ENCODE measurements at places on chromosomes 4 and X.

GRCh38 chr4:171464499-171464898 is 348.7 kb upstream of the GALNTL6 start:
- no peak for DNase-seq

- no peak for DNase-seq
Observed at GRCh38 chr4:125826801-125827695, 512.3 kb downstream of the FAT4 start.

DNA sequence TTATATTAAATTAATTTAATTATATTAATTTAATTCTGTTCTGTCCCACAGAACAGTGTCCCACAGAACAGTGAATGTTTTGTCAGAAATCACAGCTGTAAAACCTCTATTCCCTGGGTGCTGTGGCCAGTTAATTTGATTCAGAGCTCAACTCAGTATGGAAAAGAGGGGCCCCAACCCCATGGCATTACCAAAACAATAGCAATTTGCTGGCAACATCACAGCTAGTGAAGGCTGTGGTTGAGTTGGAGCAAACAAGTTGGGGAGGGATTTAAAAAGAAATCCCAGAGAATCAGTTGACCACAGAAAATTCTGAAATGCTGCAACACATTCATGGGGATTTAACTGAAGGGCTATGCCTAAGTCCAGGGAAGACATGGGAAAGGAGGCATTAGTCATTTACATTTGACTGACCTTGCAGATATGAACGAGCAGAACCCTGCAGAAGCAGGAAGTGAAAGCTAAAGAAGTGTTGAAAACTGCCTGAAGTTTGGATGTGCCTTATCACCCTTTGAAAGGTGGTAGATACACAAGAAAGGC is 30.1 kb downstream of the PDHA2 start:
- peak; percentile 12 for DNase-seq

- DNase-seq = no peak
Observed at GRCh38 chrX:118250445-118250844, 95.5 kb upstream of the WDR44 start.

GRCh38 chrX:13149702-13150350 is 105.4 kb upstream of the FAM9C start:
- no peak for DNase-seq

DNA sequence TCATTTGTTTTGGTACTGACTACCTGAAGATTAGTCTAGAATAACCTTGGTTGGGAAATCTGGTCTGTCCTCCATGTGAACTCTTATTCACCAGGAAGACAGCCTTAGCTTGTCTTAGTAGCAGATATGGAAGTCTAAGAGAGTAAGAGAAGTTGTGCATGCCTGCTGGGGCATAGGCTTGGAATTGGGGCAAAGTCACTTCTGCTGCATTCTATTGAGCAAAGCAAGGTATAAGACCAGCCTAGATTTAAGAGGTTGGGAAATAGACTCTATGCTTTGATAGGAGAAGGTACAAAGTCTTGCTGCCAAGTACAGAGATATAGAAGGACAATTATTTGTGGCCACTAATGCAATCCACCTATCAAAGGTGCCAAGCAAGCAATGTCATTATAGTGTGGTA is 464.0 kb upstream of the BOD1L1 start:
- no peak for DNase-seq

DNA sequence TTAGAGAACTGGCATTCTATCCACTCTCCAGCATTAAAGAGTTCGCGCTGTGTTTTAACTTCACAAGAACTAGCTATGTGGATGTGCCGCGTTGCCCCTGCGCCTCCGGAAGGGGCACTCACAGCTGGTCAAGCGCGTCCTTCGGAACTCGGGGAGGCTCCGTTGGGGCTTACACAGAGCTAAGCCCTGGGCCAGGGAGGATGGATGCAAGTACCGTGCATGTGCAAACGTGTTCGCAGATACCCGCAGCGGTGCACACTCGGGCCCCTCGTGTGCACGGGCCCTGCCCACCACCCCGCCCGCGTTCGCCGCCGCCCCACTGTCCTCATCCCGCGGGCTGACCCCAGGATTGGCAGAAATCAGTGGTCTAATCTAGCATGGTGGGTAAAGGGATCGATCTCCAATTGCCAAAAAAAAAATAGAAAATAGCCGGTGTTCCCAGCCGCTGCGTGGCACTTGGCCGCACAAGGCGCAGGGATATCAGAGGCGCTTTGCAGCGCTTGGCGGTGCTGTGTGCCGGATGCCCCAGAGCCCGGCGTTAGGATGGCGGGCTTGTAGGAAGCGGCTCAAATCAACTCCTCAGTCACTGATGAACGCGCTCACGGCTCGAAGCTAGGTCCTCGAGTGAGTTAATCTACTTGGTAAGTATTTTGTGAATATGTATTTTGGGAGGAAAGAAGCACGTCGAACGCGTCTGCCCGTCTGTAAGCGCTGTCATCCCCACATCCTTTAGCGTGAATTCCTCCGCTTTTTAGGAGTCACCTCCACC is 989 bp upstream of the PCDH10 start:
- peak; percentile 61 for DNase-seq

DNA sequence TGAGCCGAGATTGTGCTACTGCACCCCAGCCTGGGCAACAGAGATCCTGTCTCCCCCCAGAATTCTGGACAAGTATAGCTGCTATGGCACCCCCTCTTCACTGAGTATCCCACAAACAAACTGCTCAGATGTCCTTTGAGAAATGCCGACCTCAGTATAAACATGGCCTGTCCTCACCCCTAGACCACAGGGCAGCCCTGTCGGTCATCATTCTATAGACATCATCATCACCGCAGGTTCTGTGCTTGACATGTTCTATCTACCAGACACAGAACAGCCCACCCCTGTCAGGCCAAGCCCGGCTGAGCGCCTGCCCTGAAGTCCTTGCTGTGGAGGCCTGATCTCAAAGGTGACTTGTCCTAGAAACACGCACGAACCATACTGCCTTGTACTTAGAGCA is 232.9 kb downstream of the DHRSX start:
- no peak for DNase-seq

GRCh38 chrX:97065066-97065465 is 181.4 kb downstream of the RPA4 start:
- DNase-seq = no peak

DNA sequence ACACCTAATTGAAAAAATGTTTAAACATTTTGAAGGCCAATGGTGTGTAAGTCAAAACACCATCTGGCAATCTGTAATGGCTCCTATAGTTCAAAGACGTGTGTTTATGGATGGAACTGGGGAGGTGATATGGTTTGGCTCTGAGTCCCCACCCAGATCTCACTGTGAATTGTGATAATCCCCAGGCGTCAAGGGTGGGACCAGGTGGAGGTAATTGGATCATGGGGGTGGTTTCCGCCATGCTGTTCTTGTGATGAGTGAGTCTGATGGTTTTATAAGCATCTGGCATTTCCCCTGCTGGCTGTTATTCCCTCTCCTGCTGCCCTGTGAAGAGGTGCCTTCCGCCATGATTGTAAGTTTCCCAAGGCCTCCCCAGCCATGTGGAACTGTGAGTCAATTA is 52.2 kb downstream of the ADRA2C start:
- no peak for DNase-seq

- no peak for DNase-seq
Observed at GRCh38 chr4:54570822-54571221, 86.9 kb upstream of the KIT start.

DNA sequence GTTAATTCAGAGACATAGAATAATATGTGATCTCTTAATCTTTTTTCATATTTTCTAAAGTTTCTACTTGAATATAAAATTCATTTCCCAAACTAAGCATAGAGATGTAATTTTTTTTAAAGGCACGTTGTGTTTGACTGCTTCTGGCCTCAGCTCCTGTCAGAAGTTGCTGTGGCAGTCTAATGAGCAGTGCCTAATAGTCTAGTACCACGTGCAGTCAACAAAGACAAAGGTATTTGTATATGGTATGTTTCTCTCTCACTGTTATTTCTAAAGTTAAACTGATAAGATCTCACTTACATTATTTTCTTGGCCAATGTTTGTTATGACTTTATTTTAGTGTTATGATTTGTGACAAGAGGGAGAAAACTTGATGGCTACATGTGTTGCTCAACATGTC is 48.6 kb upstream of the MCUB start:
- DNase-seq = no peak

GRCh38 chrX:31323658-31324057 is 251.8 kb upstream of the FTHL17 start:
- no peak for DNase-seq

GRCh38 chr4:23874536-23874901 is 15.3 kb downstream of the PPARGC1A start:
- no peak for DNase-seq

DNA sequence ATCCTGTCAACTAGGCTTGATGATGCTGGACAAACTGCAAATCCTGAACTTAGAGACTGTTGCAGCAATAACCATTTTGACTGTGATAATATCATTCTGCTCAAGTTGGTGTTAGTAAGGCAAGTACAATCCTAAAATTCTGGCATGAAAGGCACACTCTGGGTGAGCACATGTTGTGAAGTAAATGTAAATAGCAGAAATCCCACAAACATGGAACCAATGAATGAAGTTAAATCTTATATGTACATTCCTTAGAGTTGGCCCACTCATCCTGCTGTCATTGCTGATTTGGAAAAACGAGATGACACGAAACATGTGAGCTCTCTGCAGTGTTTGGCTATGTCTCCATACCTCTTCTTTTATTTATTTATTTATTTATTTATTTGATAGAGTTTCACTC is 21.0 kb downstream of the RBM47 start:
- DNase-seq = no peak

- DNase-seq = no peak
Observed at GRCh38 chr4:189497516-189497915, 443.2 kb upstream of the FRG1 start.

GRCh38 chrX:24335871-24336270 is 22.0 kb upstream of the SUPT20HL2 start:
- DNase-seq = no peak

DNA sequence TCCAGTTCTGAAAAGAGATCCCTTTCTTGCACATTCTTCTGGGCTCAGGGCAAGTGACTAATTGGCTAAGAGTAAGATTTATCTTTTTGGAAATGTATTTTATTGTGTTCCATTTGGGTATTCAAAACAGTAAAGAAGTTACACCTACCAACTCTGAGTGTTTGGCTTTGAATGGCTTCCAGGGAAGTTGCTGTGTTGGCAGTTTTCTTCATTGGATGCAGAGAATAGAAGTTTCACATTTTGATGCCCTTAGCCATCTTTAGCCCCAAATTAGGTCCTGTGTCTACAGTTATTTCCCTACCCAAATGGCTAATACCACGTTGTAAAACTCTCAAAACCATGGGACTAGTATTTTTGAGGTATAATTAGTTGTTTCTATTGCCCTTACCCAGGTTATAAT is 29.7 kb upstream of the MORC4 start:
- DNase-seq = no peak

DNA sequence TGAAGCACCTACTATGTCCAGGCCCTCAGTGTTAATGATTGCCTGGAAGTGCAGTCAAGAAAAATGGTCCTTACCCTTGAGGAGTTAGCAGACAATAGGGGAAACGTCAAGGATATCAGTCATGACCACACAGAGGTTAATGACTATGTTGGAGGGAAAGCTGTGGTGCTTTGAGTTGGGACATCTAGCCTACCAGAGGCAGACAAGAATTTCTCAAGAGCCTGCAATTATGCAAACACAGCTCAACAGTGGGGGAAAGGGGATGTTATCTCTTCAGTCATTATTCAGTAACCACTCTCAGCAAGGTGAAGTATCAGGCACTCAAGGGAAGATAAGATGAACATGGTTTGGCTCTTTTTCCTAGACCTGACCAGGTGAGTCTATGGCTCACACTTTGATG is 7.0 kb upstream of the FGFBP1 start:
- DNase-seq = no peak

GRCh38 chr4:129950217-129950616 is 854.3 kb downstream of the C4orf33 start:
- no peak for DNase-seq

GRCh38 chrX:47194194-47194787 is 662 bp downstream of the UBA1 start:
- DNase-seq = peak; percentile 13

DNA sequence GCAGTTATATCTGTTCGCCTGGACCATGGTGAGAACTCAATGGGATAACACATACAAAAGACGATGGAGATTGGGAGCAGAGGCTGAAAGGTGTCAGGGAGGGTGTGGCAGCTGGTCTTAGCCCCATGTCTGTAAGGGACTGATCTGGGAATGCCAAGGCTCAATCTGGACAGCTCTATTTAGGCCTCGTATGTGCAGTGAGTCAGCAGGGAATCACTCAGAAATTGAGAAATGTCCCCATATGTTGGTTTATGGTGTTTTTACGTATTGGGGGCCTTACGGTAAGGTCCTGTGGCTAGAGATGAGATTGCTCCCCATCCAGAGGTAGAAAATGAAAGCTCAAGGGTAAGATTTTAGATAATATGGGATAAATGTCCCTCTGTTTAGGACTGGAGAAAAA is 71.4 kb upstream of the TTC29 start:
- peak; percentile 26 for DNase-seq

DNA sequence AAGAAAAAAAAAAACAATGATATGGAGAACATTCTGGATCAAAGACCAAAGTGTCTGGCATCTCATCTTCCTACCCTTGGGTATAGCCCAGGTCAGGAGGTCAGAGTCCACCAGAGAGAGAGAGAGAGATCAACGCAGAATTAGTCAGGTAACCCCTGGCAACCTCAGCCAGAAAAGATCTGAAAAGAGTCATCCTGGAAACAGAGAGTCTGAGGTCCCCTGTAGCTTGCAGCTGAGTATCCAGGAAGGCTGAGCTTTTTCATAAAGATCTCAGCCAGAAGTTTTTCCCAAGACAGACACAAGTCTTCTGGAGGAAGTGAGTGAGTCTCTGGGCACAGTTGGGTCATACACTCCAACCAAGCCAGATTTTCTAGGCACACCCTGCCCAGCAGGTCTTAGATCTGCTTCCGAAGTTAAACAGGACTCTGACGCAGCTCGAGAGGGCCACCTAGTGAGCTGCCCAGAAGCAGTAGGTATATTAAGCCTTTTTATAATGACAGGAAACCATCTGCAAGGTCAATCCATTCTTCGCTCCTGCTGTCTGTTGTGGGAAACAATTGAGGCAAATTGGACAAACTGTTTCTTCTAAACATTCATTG is 35.7 kb downstream of the ACE2 start:
- DNase-seq = peak; percentile 70
